ENCODE measurements at places on chromosomes 2 and 18. TPM values are rescaled to one million over a fixed set of nuclear protein-coding genes. Genes with fewer than 3 reads are reported as not detected.

LINC00305 gene
- not detected for total RNA-seq

DNA sequence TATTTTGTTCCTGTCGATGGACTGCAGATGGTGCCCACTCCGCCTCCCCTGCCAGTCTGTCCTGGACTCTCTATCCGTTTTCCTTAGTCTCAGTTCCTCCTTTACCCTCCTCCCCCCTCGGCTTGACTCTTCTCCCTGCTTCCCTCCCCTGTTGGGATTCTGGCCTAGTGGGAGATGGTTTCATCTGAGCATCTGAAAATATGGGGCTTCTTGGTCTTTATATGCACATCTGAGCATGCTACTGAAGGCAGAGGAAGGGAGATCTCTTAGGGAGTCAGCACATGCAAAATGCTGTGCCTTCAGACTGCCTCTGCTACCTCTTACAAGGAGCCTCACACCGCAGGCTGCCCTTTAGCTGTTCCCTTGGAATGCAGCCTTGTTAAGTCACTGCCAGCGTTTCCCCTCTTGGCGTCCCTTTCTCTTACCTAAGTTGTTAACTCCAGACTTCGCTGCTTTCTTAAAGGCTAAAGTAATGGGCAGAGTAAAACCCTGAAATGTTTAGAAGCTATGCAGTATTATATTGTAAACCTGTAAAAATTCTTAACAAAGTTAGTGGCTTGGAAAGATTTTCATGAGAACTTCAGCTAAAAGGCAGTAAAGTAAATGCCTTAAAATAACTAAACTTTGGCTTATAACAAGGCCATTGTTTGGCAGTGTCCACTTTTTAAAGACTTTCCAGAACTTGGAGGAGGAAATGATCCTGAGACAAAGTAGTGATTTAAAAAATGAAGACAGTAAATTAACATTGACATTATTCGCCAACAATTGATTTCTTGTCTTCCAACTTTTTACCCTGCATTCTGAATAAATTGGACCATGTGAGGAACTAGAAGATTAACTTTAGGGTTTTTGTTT lies 49.8 kb downstream of the LDLRAD4 start:
- peak overlapping the region; percentile 84 for H3K4me3 ChIP-seq
- H3K27me3 ChIP-seq = no peaks in the 10 kb centered on the region
- peak overlapping the region; percentile 99 for H3K27ac ChIP-seq
- DNase-seq = no peak
- H3K36me3 ChIP-seq = no peaks in the 10 kb centered on the region
- H3K4me1 ChIP-seq = peaks cover 41% of the 10 kb centered on the region

- H3K36me3 ChIP-seq = peaks cover 13% of the 10 kb centered on the region
- peak overlapping the region; percentile 49 for H3K27ac ChIP-seq
- no peak overlapping the region for H3K4me3 ChIP-seq
- peaks cover 44% of the 10 kb centered on the region for H3K4me1 ChIP-seq
These were observed 20.2 kb downstream of the B3GNT2 start for GRCh38 chr2:62216113-62216512.

ELOA2 gene
- not detected for total RNA-seq

DNA sequence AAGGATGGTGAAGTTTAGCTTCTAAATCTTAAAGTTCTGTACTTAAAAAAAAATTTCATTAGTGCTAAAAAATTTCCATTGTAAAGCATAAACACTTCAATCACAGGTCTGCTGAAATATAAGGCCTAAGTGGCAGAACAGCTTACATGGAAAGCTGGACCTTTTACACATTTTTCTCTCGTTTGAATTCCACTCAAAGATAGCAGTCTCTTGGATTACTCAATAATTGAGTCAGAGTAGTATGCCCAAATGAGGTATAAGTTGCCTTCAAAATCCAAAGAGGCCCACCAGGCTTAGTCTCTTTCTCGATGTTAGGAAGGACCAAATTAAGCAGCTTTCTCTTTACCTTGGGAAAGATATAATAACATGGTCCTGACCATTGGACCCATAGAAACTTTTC lies 220.4 kb upstream of the CWC22 start:
- H3K27ac ChIP-seq = no peak overlapping the region
- H3K27me3 ChIP-seq = peaks cover 7% of the 10 kb centered on the region

SCYGR1 gene
- total RNA-seq = not detected

CYTIP gene
- 286 TPM for total RNA-seq

- H3K4me1 ChIP-seq = no peaks in the 10 kb centered on the region
- no peaks in the 10 kb centered on the region for H3K36me3 ChIP-seq
- DNase-seq = no peak
- no peak overlapping the region for H3K27ac ChIP-seq
- no peak overlapping the region for H3K4me3 ChIP-seq
- no peaks in the 10 kb centered on the region for H3K27me3 ChIP-seq
These were observed 207.2 kb downstream of the RND3 start for GRCh38 chr2:150280231-150280630.

GRCh38 chr2:23636426-23636825 lies 251.4 kb downstream of the KLHL29 start:
- no peak for DNase-seq
- no peak overlapping the region for H3K4me3 ChIP-seq

DNA sequence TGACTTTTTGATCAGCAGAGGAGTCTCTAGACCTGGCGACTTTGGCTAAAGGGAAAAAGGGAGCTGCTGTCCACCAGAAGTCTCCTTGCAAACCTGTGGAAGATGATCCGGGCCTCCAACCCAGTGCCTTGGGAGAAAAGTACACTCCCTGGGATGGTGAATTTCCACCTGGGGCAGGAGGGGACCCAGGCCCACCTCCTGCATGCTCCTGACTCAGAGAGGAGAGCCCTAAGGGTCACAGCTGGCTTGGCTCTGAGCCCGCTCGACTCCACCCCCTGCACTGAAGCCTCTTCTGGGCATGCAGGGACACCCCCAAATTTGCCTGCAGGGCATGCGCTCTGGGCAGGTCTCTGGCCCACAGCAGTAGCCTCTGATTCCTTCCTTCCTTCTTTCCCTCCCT lies 66.5 kb downstream of the PDCL3 start:
- no peak for DNase-seq
- no peak overlapping the region for H3K27ac ChIP-seq
- no peak overlapping the region for H3K4me3 ChIP-seq
- H3K27me3 ChIP-seq = no peaks in the 10 kb centered on the region
- peaks cover 45% of the 10 kb centered on the region for H3K4me1 ChIP-seq

DNA sequence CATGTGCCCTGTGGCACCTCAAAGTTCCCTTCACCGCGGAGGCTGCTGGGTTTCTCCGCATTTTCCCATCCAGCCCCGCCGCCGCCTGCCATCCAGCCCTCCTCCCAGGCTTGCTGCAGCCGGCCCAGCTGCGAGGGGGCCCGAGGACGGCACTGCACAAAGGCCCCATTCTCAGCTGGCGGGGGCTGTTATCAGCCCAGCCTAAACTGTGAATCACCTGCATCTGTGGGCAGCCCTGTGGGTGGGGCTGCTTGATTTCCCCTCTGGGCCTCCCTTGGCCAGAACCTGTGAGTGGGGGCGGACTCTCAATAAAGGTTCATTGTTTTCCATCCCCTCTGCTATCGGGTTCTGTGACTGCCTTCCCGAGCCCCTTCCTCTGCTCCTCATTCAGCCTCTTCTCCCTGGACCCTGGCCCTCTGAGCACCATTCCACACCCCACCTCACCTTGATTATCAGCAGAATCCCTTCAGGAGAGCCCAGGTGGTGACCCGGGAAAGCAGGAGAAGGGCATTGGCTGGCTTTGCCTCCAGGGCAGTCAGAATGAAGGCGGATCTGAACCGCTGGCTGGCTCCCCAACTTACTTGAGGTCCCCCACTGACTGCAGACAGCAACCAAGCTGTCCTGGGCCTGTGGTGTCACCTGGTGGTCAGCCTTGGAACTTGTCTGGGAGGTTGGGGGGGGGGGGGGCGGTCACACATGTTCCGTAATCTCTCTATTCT lies 204.5 kb downstream of the ZFP36L2 start:
- peaks cover 11% of the 10 kb centered on the region for H3K4me1 ChIP-seq
- no peak overlapping the region for H3K4me3 ChIP-seq
- peaks cover 6% of the 10 kb centered on the region for H3K36me3 ChIP-seq
- no peak overlapping the region for H3K27ac ChIP-seq
- DNase-seq = no peak
- peaks cover 9% of the 10 kb centered on the region for H3K27me3 ChIP-seq

DNA sequence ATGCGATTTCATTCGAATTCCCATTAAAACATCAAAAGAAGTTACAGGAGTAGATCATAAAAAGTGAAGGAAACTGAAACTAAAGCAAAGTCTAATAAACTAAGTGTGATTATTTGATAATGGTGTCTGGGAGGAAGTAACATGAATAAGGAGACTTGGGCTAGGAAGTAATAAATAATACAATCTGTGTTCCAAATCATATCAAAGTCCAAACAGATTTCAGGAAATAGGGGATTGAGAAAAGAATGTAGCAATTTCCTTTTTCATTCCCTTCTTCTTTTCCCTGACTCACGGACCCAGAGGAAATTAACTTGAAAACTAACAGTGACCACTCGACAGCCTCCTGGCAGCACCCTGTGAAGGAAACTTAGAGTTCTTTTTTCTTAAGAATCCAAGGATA lies 758.4 kb upstream of the GCFC2 start:
- H3K27ac ChIP-seq = no peak overlapping the region
- no peak overlapping the region for H3K4me3 ChIP-seq
- no peak for DNase-seq

GRCh38 chr2:191030521-191031154 lies 16.7 kb upstream of the STAT1 start:
- H3K4me3 ChIP-seq = no peak overlapping the region
- H3K4me1 ChIP-seq = peaks cover 17% of the 10 kb centered on the region
- H3K27me3 ChIP-seq = no peaks in the 10 kb centered on the region
- DNase-seq = no peak

KYNU gene
- 2.8 TPM for total RNA-seq

DNA sequence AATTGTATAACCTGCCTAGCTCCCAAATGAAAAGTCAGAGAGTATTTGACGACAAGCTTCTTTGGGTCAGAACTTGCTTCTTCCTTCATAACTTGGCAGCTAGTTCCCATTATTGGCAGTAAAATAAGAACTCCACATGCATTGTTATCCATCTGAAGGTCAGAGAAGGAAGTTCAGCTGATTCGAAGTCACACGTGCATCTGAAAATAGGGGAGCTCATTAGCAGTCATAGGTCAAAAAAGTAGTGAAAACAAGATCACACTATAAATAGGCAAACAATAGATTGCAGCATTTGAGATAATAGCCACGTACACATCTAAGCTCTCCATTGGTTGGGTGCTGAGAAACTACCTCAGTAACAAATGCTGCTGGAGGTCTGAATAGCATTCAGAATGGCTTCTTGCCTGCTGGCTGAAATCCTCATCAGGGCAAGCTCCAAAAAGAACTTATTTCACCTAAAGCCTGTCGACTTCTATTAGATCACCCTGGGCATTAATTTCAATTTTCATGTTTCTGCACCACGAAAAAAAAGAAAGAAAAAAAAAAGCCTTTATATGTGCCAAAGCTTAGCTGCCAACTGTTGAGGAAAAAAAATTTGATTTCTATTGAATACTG lies 1492.9 kb upstream of the CELF4 start:
- H3K4me1 ChIP-seq = no peaks in the 10 kb centered on the region
- H3K36me3 ChIP-seq = no peaks in the 10 kb centered on the region
- H3K4me3 ChIP-seq = no peak overlapping the region
- no peak for DNase-seq
- H3K27ac ChIP-seq = no peak overlapping the region
- no peaks in the 10 kb centered on the region for H3K27me3 ChIP-seq

DNA sequence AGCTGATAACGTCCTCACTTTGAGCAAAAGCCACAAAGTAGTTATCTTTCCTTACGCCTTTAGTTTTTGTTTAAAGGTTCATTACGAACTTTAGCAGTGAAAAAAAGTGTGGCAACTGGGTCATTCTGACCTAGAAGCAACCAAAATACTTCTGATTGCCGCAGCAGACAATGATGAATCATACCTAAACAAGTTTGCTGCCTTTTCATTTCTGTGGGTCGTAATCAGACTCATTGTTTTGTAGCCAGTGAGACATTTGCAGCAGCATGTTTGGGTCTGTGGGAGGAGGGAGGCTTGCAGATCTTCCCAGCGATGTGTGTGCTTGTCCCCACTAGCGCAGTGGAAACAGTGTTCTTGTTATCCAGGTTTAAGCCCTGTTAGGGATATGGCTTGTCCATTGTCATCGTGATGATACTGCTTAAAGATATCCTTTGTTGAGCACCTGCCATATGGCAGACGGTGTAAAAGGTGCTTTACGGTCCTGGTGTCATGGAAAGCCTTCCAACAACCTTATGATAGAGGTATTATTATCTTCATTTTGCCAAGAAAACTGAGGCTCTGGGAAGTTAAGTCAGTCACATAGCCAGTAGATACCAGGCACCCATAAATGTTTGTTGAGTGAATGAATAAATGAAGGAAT lies 1.3 kb upstream of the GREB1 start:
- H3K4me3 ChIP-seq = no peak overlapping the region
- H3K27ac ChIP-seq = no peak overlapping the region
- peaks cover 2% of the 10 kb centered on the region for H3K4me1 ChIP-seq
- DNase-seq = no peak

SP110 gene
- total RNA-seq = 77.1 TPM

- H3K4me3 ChIP-seq = no peak overlapping the region
- H3K4me1 ChIP-seq = no peaks in the 10 kb centered on the region
- no peak for DNase-seq
These were observed 280.1 kb upstream of the KLHL14 start for GRCh38 chr18:33052886-33053285.

- H3K4me1 ChIP-seq = no peaks in the 10 kb centered on the region
- DNase-seq = no peak
- H3K27me3 ChIP-seq = no peaks in the 10 kb centered on the region
- no peak overlapping the region for H3K4me3 ChIP-seq
These were observed 77.4 kb upstream of the ARHGAP28 start for GRCh38 chr18:6652098-6652497.

Measured in T-helper 17 cell (primary cell).